ENCODE measurements at places on chromosomes 16 and 17. TPM values are rescaled to one million over a fixed set of nuclear protein-coding genes. Genes with fewer than 3 reads are reported as not detected.

GRCh38 chr16:19919142-19919541 is 34.5 kb upstream of the GPRC5B start:
- no peak for DNase-seq

DNA sequence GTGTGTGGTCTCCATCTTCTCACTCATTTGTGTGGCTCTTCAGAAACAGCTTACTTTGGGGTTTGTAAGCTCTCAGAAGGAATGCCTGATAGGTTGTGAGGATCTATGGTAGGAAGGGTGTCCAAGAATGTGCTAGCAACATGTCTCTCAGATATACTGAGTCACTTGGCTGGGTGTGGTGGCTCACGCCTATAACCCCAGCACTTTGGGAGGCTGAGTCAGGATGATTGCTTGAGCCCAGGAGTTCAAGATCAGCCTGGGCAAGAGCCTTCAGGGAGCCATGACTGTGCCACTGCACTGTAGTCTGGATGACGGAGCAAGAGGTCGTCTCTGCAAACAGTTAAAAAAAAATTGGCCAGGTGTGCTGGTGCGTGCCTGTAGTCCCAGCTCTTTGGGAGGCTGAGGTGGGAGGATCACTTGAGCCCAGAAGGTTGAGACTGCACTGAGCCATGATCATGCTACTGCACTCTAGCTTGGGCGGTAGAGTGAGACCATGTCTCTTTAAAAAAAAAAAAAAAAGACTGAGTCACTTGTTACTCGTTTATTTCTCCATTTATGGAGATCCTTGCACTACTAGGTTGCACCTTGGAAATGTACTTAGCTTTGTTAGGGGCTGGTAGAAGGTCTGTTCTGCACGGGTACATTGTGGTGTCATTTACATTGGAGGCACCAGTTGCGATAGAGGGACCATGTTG is 232.0 kb downstream of the SNX29 start:
- DNase-seq = no peak

GRCh38 chr17:50834429-50835300 is 721 bp upstream of the WFIKKN2 start:
- DNase-seq = no peak

DNA sequence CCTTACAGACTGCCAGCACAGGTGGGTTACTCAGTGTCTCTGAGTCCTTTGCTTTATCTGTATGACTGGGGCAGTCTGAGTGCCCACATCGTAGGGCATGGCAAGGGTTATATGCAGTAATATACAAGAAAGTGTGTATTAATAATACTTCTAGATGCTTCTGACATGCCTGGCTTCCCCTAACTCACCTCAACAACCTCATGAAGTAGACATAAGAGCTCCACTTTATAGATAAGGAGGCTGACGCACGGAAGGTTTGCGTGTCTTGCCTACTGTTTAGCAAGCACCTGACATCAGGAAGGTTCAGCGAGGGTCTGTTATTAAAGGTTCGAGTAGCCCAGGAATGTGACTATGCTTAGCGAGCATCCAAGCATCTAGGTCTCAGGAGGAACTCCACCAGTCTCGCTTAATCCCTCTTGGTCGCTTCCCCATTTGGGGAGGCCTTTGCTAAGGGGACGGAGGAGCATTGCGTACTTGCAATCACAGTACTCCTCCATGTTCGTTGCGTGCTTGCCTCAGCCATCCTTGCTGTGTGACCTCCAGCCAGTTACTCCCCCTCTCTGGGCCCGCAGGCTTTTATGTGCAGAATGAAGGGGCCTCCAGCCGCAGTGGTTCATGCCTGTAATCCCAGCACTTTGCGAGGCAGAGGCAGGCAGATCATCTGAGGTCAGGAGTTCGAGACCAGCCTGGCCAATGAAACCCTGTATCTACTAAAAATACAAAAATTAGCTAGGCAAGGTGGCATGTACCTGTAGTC is 1.6 kb downstream of the KCNG4 start:
- no peak for DNase-seq

GRCh38 chr16:720447-720989 is 428 bp upstream of the ANTKMT start:
- peak; percentile 73 for DNase-seq

- no peak for DNase-seq
Observed at GRCh38 chr16:56888806-56889205, 23.8 kb downstream of the SLC12A3 start.

- DNase-seq = no peak
Observed at GRCh38 chr16:54165174-54165911, 121.2 kb downstream of the IRX3 start.

- DNase-seq = no peak
Observed at GRCh38 chr16:674968-675883, at the start of gene RHBDL1. RHBDL1 (plus strand) TSS chr16:675671; CDS start chr16:675791, 120 bp downstream.

DNA sequence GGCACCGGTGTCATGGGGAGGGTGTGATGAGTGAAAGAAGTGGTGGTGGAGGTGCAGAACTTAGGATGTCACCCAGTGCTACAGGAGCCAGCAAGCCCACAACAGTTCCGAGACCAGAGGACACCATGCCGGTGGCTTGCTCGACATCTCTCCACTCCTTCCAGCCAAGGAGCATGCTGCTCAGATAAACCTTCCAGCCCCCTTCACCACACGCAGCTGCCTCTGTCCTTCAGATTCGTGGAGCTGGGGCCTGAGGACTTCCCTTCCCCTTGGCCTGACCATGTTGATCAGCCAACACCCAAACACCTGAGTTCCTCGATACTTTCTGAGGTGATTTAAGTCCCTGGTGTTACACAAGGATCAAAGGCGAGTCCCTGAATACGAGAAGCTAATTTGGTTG is 188.8 kb upstream of the FOXF1 start:
- no peak for DNase-seq

- DNase-seq = peak; percentile 75
Observed at GRCh38 chr16:17467923-17468540, 2.7 kb downstream of the XYLT1 start.

GRCh38 chr17:82912484-82913089 is 72.8 kb upstream of the ZNF750 start:
- no peak for DNase-seq

DNA sequence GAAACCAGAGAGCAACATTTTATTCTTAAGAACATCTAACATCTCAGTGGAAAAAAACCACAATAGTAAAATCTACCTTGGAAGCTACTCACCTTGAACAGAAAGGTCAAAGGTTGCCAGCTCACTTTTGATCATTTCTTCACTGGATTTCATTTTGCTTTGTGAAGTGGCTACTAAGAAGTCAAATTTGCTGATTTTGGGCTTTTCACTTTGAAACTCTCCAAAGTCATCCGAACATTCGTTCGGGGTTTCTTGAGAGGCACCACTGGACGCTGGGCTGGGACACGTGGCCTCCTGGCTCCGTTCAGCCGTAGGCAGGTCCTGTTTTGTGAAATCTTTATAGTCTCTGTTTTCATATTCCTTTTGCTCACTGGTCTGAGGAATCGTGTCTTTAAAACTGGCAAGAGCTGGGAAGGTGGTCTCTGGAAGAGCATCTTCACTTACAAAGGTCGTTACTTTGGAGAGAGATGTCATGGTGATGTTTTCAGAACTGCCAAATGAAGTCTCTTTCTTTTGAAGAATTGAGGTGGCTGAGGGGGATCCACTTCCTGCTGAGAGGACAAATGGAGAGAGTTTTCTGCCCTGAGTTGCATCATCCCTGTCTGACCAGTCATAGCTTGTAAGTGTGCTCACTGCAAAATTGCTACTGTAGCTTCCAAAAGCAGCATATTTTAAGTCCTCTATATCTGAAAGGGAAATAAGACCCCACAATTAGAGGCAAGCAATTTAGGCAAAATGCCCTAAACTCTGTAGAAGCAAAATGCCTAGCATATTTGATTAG is 52.4 kb downstream of the DUSP14 start:
- no peak for DNase-seq

DNA sequence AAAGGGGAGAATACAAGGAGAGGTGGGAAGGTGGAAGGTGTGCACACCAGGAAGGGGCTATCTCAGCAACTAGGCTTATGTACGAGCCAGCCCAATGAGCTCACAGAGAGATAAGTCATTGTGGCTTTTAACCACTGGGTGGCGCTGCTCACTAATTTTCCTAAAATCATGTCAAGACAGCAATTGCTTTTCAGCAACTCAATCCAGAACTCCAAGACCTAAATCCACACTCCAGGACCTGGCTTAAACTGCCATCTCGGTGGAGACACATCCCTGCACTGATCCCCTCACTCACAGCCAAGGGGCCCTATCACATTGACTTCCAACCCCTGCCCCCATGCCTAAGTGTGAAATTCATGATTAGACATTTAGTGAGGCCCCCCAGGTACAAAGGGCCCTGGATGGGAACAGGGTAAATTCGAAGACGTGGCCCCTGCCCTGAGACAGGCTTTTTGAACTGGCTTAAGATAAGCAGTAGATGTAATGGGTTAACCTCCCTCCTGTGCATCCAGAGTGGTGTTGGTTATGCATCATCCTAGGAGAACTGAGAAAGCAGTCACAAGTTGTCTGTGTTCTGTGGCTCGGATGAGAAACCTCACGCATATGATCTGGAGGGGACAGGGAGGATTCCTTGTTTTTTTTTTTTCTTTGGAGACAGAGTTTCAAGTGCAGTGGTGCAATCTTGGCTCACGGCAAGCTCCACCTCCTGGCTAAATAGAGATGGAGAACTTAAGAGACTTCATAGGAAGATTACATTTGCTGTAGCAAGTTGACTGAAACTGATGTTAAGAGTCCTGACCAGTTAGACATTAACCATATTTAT is 11.5 kb downstream of the CCL16 start:
- peak; percentile 80 for DNase-seq

GRCh38 chr17:59683283-59683682 is 23.9 kb downstream of the PTRH2 start:
- DNase-seq = no peak

GRCh38 chr16:53216798-53217197 is 162.0 kb downstream of the CHD9 start:
- DNase-seq = no peak

DNA sequence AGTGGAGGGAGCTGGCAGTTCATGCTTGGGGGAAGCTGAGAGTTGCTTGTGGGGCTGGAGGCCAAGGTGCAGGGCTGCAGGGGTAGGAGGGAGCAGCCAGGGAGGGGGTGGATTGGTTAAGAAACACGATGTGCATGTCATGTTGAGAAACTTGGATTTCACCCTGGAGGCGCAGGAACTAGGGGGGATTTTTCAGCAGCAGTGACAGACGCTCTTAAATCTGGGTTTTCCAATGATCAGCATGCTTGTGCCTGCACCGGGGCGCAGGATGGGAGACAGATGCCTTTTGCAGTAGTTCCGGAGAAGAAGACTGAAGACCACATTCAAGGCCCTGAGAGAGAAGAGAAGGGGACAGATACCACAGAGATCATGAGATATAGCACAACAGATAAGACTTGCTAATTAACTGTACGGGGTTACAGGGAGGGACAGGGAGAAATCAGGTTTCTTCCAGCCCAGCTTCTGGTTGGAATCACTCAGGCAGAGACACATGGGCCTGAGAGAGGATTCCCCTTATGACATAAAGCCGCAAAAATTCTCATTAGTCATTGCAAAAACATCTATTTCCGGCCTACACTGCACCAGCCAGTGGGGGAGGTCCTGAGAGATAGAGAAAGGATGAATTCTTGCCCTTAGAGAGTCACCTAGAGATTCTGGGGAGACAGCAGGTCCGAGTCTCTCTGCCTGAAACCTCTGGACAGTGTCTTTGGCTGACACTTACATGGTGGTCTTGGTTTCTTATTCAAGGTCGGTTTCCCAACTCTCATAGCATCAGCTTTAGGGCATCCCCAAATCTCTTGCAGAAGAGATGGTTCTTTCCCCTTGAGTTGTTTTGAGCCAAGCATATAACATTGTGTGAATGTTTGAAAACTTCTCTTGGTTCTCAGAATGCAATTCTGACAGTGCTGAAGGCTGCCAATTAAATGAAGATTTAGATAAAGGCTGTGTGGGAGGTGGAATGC is 27.1 kb downstream of the CDH13 start:
- no peak for DNase-seq

- no peak for DNase-seq
Observed at GRCh38 chr16:86662195-86662594, 83.8 kb downstream of the FOXL1 start.

DNA sequence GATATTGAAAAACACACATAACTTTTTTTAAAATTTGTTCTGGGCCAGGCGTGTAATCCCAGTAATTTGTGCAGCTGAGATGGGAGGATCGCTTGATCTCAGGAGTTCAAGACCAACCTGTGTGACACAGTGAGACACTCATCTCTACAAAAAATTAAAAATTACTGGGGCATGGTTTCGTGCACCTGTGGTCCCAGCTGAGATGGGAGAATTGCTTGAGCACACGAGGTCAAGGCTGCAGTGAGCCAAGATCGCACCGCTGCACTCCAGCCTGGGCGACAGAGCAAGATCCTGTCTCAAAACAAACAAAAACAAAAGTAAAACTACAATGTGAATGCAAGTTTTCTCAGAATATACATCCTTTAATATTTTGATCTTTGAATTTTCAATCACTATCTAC is 15.1 kb downstream of the C16orf54 start:
- no peak for DNase-seq

DNA sequence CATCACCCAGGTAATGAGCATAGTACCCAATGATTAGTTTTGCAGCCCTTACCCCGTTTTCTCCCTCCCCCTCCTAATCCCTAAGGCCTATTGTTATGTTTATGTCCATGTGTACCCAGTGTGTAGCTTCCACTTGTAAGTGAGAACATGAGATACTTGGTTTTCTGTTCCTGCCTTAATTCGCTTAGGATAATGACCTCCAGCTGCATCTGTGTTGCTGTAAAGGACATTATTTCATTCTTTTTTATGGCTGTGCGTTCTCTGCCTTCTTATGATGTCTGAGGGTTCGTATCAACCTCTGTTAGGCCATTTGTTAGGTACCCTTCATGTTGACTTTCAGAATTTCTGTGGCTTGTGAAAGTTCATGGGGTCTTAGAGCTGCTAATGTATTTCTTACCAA is 31.0 kb downstream of the CTCF start:
- no peak for DNase-seq

- no peak for DNase-seq
Observed at GRCh38 chr17:69997332-69997731, 77.7 kb upstream of the KCNJ16 start.

DNA sequence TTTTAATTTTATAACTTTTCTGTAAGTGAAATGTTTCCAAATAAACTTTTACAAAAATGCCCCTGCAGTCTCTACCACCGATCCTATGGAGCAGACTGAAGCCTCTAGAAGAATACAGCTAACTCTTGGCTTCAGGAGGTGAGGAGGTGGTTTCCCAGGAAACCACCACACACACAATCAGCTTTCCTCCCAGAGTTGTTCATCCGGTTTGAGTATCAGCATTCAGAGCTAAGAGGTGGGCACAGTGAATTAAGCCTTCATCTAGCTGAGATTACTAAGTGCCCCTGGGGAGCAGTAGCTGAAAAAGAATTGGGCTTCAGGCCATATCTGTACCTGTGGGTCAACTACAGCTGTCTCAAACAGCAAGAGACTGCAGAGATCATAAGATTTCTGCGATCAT is 139.7 kb downstream of the AATF start:
- no peak for DNase-seq

The SCNN1G gene
- 0.11 TPM for polyA plus RNA-seq

The KRT39 gene
- 10.0 TPM for polyA plus RNA-seq

The EFNB3 gene
- 3.2 TPM for polyA plus RNA-seq

The CACNA1H gene
- polyA plus RNA-seq = 41.9 TPM

The KCNJ12 gene
- polyA plus RNA-seq = 6.1 TPM

The HSD17B1 gene
- polyA plus RNA-seq = 2.3 TPM

The PLLP gene
- 2.2 TPM for polyA plus RNA-seq

The TMIGD1 gene
- polyA plus RNA-seq = not detected

The BICDL2 gene
- not detected for polyA plus RNA-seq

The MGAT5B gene
- polyA plus RNA-seq = not detected

Measured in muscle of arm (tissue), 14 donors.